ENCODE measurements at places on chromosomes 12 and 14.

DNA sequence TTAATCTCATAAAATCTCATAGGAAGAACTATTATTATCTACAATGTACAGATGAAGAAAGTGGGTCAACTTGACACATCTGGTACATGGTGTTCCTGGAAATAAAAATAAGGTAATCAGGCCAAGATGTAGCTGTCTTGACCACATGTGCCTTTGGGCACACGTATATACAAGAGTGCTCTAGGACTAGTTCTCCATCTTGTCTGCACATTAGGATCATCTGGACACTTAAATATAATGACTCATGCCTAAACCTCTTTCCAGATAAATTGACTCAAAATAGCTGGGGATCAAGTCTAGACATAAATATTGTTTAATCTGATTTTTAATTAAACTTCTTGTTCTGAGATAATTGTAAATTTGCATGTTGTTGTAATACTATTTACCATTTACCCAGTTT lies 182.6 kb downstream of the CNTN1 start:
- no peak for DNase-seq

DNA sequence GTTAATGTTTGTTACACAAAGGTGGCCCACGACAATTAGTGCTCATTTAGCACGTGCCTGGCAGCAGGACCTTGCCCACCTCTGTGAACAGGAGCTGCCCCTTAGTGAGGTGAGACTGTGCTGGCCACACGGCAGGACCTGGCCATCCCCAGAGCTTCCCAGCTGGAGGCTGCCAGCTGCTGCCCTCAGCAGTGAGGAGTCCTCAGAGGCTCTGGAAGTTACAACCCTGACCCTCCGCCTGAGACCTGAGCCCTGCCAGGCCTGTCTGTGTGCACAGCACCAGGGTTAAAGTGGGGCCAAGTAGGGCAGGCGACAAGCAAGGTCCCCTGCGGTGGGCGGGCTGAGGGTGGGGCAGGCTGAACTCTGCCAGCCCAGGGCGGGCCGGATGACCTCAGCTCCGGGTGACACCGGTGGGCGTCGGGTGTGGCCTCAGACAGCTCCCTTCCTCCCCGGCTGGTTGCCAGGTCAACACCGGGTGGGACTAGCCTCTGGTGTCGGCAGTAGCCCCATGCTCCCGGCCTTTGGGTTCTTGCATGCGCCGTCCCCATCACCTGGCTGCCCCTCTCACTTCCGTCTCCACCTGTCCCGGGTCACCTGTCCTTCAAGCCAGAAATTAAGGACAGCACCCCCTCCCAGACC lies 9.2 kb upstream of the LBHD2 start:
- DNase-seq = peak; percentile 82

DNA sequence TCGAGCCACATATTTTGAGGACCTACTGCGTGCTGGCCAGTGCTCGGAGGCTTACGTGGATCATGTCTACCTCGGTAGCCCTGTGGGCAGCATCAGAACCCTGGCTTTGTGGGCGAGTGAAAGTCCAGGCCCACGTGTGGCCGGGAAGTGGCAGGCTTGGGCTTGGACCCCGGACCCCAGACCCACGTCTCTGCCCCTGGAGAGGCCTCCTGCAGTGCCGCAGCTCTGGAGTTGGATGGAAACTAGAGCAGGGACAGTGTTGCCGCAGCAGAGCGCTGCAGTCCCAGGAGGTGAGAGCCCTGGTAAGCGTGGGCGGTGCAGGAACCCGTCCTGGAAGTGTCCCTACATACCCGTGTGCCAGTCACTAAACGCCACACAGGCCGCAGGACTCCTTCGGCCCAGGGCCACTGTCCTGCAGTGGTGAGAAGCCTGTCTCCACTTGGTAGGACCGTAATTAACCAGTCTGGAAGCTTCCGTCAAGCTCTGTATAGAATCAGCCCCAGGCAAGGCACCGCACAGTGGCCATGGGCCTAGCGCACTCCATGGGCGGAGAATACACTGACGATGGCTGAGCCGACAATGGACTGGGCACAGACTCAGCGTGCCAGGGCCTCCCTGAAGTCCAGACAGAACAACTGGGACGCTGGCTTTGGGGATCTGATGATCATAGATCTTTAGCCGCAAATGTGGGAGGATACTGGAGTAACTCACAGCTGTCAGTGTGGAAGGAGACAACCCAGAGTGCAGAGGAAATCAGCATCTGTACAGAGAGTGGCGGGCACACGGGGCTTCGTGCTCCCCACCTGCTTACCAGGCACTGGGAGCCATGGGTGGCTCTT lies 219.5 kb downstream of the KIF26A start:
- no peak for DNase-seq

- no peak for DNase-seq
These were observed 7.5 kb downstream of the RIMBP2 start for GRCh38 chr12:130708648-130709047.

DNA sequence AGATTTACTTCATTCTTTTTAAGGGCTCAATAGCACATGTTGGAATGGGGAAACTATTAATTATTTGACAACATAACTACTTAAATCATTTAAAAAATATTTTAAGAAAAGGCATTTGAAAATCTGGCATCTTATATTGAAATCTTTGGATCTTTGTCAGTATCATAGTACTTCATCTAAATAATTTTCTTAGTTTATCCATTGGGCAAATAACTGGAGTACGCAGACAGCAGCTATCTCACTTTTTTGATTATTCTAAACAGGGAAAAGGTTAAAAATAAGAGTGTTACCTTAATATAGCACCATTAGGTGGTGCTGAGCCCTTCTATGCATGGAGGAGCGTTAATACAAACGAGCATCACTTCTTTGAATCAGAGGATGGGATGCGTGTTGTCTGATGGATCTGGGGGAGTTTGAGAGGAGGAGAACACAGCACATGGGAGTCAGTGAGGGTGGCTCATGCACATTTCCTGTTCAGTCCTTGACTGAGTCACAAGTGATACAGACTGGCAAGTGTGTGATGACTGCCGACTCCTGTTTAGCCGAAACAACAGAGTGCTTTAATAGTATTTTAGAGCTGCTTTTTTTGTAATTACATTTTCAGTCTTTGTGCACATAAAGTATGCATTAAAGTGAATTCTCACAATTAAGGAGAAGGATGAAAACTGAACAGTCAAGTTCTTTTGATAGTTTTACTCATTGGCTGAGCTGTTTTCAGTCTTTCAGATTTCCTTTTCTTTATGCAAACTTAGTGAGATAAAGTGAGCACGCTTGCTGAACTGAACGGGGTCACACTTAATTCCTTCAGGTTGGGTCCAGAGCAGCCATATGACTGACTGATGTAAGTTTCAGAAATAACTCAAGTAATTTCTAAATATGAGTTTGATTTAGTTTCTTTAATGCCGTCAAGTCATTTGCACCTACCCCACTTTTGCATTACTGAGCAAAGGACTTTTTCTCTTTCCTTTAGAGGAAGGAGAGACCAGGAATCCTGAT lies 92.7 kb downstream of the DIP2B start:
- no peak for DNase-seq

GRCh38 chr12:47066278-47067025 lies 13.0 kb upstream of the PCED1B start:
- DNase-seq = no peak

DNA sequence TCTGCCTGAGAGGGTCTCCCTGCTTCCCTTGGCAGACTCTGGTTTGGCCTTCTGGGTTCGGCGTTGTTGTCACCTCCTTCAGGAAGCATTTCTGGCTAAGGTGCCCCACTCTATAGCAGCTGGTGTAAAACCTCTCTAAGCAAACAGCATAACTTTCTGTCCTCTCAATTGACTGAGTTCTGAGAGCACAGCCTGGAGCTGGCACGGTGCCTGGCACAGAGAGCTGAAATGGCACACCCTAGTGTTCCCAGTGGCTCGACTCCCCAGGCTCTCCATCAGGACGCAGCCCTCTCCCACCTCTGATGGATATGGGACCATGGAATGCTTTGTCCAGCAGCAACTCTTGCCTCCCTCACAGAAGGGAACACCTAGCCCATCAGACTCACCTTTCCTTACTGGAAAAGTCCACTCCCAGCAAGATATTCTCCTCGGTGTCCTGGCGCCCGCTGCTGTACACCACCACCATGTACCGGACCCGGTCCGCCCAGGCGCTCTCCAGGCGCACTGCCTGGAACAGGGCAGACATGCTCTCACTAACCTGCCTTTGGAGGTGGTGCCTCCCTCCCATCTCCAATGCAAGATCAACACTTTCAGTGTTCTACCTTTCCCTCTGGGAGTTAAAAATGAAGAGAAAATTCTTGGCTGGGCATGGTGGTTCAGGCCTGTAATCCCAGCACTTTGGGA lies 40.6 kb downstream of the SSH1 start:
- DNase-seq = peak; percentile 73

- DNase-seq = no peak
These were observed 19.5 kb downstream of the MAPK1IP1L start for GRCh38 chr14:55070981-55071411.

DNA sequence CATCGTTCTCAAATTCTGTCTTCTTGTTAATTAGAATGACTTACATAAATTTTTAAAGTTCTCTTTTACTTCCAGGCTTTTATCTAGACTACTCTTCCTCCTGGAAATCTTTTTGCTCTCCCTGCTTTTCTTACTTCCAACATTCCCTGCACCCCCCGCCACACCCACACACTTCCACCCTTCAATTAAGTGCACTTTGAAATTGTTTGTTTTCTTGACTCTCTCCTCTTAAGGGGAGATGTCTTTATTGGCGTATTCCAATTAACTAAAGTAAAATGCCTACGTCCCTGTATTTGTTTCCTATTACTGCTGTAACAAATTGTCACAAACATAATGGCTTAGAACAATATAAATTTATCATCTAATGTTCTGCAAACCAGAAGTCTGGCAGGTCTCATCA lies 125.2 kb upstream of the KRR1 start:
- no peak for DNase-seq

DNA sequence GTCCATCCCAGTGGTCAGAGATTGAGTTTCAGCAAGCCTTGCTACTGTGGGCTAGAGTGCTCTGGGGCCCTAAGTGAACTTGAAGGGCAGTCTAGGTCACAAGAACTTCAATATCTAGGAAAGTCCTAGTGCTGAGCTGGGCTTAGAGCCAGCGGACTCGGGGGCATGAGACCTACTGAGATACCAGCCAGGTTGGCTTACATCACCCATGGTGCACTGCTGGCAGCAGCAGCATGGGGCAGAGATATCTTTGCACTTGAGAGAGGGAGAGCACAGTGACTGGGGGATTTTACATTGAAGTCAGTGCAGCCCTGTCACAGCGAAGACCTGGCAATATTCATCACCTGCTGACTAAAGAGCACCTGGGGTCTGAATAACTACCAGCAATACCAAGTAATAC lies 158.3 kb upstream of the PRKD1 start:
- peak; percentile 38 for DNase-seq

- DNase-seq = peak; percentile 60
These were observed 20.5 kb downstream of the IRF2BPL start for GRCh38 chr14:77007975-77008421.

DNA sequence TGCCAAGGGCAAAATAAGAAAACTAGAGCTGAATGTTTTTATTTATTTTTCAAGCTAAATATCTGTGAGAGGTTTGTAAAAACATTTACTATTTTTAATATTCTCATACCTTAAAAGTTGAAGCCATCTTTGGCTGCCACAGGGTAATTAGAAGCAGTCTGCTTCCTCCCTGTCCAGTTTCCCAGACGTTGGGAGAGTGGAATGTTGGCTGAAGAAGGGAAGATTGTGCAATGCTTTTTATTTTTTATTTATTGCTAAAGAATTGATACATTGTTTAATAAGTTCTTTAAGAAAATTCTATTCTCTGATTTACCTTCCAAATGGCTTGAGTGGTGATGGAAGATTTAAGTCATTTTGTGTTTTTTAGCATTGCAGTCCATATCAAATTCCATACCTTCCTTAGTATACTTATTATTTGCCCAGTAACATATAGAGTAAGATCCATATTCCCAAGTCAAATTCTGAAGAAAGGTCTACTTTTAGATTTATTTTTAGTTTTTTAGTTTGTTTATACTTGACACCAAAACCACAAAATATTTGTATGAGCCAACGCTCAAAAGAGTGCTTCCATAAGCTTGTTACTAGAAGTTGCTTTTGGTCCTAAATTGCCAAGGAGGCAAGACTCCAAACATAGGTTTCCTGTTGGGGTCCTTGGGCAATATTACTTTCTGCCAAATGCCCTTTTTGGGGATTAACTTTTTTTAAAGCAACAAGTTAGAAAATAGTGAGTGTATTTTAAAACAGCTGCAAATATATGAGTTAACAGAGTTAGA lies 124.0 kb upstream of the CPM start:
- DNase-seq = no peak

DNA sequence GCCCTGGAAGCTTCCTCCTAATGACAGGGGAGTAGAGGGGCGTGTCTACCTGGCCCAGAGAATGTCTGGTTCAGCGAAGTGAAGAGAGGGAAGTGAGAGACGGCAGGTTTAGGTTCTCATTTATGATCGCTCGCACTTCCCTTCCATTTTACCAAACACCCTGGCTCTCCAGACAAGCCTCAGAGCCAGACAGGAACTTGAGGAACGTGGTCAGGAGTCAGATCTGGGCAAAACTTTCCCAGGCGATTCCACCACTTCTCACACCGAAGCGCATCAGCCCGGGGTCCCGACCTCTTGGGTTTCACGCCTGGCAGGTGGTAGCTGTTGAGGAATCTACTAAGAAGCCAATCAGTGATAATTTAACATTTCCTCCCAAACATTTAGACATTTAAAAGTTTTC lies 21.3 kb downstream of the ACTN1 start:
- DNase-seq = no peak

- DNase-seq = no peak
These were observed 2.7 kb downstream of the CFAP251 start for GRCh38 chr12:121921066-121921465.

- no peak for DNase-seq
These were observed 68.1 kb downstream of the CRADD start for GRCh38 chr12:93745286-93745685.

GRCh38 chr12:8742501-8742900 lies 44.7 kb downstream of the RIMKLB start:
- DNase-seq = no peak

DNA sequence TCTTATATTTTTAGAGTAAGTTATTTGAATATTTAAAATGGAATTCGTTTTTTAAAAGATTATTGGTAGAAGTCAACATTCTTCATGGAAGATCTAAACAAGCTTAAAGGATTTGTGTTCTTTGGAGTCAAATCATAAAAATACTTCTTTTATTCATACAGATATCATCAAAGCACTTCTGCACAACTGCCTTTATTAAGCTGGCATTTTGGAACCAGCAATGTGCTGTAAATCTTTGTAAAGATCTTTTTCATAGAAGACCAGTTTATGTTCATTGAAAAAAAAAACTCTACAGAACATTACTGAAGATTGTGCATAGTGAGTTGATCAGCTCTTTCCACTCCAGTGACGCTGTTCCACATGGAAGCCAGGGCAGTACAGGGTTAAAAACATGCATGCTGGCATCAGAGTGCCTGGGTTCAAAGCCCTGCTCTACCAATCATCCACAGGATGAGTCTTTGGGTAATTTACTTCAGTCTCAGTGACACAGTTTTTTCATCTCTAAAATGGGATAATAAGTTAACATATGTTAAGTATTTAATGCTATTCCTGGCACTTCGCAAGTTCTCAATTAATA lies 109.6 kb upstream of the SLC38A4 start:
- no peak for DNase-seq

GRCh38 chr12:1618489-1618888 lies 10.5 kb upstream of the WNT5B start:
- no peak for DNase-seq

Data from left ventricle myocardium inferior (tissue), 1 donor.